ENCODE measurements at places on chromosomes 4 and X.

- no peak for DNase-seq
Measured at GRCh38 chrX:29862126-29862677, 353.2 kb upstream of the MAGEB2 start.

DNA sequence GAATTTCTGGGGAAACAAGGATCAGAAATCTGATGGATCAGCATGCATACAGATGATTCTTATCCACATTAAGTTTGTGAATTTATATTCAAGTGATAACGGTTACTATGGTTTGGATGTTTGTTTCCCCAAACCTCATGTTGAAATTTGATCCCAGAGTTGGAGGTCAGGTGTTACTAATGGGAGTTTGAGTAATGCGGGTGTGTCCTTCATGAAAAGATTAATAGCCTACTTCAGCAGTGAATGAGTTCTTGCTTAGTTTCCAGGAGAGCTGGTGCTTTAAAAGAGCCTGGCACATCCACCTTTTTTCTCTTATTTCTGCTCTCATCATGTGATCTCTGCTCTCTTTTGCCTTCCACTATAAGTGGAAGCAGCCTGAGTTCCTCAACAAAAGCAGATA, 712.4 kb downstream of the IL1RAPL1 start:
- DNase-seq = no peak

DNA sequence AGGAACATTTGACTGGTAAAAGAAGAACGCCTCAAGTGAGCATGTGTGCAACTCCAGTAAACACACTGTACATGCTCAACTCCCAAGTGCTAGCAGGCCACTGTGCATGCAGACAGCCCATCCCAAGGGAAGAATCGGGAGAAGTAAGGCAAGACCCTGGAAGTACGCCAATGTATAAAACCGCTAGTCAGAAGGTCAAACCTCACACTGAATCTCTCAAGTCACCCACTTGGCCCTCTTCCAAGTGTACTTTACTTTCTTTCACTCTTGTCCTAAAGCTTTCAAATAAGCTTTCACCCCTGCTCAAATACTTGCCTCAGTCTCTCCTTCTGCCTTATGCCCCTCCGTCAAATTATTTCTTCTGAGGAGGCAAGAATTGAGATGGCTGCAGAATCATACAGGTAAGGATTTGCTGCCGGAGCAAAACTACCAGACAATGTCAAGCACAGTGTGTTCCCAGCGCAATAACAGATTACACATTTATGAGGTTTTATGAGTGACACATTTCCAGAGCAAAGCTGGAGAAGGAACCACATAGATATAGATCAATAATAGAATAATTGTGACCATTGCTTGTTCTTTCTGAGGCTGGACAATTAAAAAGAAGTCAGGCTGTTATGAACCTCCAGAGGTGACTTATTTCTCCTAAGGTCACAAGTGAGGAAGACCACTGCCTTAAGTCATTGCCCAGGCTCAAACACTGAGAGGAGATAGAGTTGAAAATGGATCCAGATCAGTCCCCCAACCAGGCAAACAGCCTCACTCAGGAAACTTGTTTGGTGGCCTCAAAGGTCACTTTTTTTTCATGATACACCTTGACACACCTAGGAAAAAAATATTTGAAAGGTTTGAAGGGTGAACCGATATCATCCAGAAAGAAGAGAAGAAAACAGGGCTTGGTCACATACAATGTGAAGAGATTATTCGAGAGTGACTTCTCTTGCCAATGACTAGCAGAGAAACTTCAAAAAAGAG, 26.3 kb downstream of the CXCL1 start:
- no peak for DNase-seq

DNA sequence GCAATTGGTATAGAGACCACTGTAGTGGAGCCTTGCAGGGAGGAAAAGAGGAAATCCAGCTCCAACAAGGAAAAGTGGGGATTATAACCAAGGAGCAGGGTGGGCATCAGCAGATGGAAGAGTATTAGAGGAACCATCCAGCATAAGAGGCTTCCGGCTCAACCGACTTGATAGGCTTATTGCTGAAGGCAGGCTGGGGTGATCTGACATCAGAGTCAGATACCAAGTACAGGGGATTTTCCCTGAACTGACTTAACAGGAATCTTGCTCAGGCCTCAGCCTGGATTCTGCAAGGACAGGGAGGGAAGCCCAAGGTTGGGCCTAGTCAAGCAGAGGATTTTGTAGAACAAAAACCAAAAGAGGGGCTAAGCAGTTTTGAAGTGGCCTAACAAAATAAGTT, 129.6 kb downstream of the DCLK2 start:
- no peak for DNase-seq

- no peak for DNase-seq
Measured at GRCh38 chr4:10758906-10759305, 74.3 kb upstream of the CLNK start.

DNA sequence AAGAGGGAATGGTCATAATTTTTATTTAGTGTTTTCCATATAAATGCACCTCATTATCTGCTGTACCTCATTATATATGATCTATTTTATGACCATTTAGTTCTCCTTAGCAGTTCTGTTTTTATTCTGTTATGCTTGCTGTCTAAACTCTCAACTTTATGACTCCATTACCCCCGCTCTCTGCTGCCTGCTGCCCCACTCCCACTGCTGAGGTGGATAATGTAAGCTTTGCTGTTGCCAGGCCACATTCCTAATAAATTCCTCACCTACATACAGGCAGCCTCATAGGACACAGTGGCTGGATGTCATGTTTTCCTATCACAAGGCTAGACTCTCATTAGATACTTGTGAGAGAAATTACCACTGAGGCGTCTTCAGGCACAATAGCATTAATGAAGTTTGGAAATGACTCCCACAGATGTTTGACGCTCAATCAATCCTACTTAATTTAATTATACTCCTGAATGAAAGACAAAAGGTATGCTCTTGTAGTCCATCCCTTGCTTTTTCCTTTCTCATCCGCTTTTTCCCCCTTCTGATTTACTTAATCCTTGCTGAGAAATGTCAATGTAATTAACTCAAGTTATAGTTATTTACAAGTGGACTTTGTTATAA, 497.5 kb upstream of the IGFBP7 start:
- DNase-seq = no peak

- no peak for DNase-seq
Measured at GRCh38 chrX:65928522-65928921, 111.4 kb downstream of the VSIG4 start.

- no peak for DNase-seq
Measured at GRCh38 chr4:45778514-45778913, 345.3 kb downstream of the GABRG1 start.

GRCh38 chr4:123819362-123820035, 422.9 kb downstream of the SPRY1 start:
- no peak for DNase-seq

DNA sequence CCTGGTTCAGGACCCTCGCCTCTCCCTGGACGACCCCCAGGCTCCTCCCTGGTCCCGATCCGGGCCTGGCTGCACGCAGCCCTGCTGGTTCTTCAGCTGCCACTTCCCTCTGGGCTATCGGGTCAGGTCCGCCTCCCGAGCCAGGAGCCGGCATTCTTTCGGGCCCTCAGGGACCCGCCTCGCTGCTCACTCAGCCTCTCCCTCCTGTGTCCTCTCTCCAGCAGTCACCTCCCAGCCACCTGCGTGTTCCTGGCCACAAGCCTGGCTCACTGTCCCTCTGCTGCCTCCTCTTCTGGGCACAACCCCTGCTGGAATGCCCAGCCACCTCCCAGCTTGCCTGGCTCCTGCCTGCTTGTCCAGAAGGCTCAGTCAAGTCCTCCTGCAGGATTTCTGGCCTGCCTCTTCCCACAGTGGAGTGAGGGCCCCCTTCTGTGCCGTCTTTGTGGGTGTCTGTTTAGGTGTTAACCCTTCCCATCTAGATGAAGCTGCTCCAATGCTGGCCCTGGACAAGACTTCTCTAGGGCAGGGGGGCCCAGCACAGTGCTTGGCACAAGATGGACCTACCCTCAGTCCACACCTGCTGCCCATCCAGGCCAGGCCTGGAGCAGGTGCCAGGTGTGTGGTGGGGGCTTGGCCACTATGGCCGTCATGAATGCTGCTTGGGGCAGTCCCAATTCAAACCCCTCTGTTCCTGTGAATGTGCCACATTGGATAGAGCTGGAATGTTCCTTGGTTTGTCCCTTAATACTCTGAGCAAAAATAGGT, 2.2 kb downstream of the WFS1 start:
- DNase-seq = no peak
